Activated CD4-positive, alpha-beta T cell treated with anti-CD3 and anti-CD28 coated beads for 36 hours (primary cell): ENCODE measurements at places on chromosomes 2 and 18. TPM values are rescaled to one million over a fixed set of nuclear protein-coding genes. Genes with fewer than 3 reads are reported as not detected.

DNA sequence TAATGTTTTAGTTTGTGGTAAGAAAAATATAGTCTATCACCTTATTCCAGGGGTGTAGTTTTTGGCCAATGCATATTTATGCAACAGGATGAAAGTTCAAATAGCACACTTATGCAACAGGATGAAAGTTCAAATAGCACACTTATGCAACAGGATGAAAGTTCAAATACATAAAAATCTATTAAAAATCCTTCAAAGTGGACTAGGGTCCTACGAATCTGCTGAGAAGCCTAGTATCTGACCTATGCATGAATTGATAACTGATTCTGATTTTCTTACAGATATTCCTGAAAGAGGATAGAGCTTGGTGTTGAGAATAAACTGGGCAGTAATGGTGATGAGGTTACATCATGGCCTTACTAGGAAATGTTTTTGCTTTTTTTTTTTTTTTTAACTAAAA is 2.8 kb downstream of the PECR start:
- H3K36me3 ChIP-seq = peaks cover 4% of the 10 kb centered on the region
- no peaks in the 10 kb centered on the region for H3K27me3 ChIP-seq
- no peak overlapping the region for H3K4me3 ChIP-seq
- peaks cover 57% of the 10 kb centered on the region for H3K4me1 ChIP-seq
- no peak overlapping the region for H3K27ac ChIP-seq
- no peak for DNase-seq

RIT2 gene
- not detected for total RNA-seq

- DNase-seq = peak; percentile 58
- no peaks in the 10 kb centered on the region for H3K36me3 ChIP-seq
- H3K4me1 ChIP-seq = no peaks in the 10 kb centered on the region
- no peak overlapping the region for H3K27ac ChIP-seq
- H3K4me3 ChIP-seq = peak overlapping the region; percentile 19
Observed at GRCh38 chr2:209208211-209208610, 215.6 kb upstream of the MAP2 start.

ITPRID2 gene
- 51.8 TPM for total RNA-seq
